ENCODE measurements at places on chromosomes 12 and 14. TPM values are rescaled to one million over a fixed set of nuclear protein-coding genes. Genes with fewer than 3 reads are reported as not detected.

Gene IL22
- not detected for total RNA-seq

Gene KLC1
- 184 TPM for total RNA-seq

Gene KRT6A
- 2.7 TPM for total RNA-seq

Gene ZBTB39
- 4.5 TPM for total RNA-seq

Gene IL31
- total RNA-seq, result not detected

Gene ATL1
- 4.0 TPM for total RNA-seq

Gene UNG
- total RNA-seq, result 17.2 TPM

Gene LRTM2
- total RNA-seq, result not detected

Gene TAS2R50
- total RNA-seq, result 2.9 TPM

Gene NEUROD4
- total RNA-seq, result not detected

Gene GNG2
- total RNA-seq, result 43.6 TPM

Gene SOCS2
- total RNA-seq, result 46.5 TPM

Gene ASCL1
- total RNA-seq, result not detected

Measured in smooth muscle cell of the pulmonary artery (primary cell).